Activated CD4-positive, alpha-beta memory T cell treated with anti-CD3 and anti-CD28 coated beads, Interleukin-2, amount 10 ng/mL, durations not matched to agents 7 days and 5 days (primary cell): ENCODE measurements at places on chromosomes 16 and 17.

DNA sequence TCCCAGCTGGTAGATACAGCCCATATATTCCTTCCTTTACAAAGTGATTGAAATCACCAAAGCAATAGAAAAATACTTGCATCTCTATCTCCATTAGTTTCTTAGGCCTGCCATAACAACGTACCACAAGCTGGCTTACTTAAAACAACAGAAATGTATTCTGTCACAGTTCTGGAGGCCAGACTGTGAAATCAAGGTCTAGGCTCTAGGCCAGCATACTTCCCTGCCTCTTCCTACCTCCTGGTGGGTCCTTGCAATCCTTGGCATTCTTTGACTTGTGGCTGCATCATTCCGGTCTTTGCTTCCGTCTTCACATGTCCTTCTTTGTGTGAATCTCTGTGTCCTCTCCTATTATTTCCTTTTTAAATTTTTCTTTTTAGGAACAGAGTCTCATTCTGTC is 62.5 kb downstream of the ERCC4 start:
- no peak for DNase-seq

DNA sequence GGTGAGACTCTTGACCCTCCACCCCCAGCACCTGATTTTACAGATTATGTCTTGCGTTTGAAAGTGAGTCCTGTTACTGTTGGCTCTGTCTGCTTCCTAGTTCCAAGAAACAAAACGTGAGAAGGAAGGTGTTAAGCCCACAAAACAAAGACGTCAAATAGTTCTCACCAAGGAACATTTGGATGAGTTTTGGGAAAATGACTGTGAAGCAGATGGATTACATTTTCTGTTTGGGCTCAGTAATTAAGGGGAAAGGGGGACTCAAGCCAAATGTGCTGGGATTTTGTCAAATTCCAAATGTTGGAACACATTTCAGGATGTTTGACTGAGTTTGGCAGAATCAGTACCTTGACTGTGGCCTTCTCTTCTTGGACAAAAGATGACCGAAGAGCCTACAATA is 71.2 kb downstream of the PCTP start:
- DNase-seq, result no peak

DNA sequence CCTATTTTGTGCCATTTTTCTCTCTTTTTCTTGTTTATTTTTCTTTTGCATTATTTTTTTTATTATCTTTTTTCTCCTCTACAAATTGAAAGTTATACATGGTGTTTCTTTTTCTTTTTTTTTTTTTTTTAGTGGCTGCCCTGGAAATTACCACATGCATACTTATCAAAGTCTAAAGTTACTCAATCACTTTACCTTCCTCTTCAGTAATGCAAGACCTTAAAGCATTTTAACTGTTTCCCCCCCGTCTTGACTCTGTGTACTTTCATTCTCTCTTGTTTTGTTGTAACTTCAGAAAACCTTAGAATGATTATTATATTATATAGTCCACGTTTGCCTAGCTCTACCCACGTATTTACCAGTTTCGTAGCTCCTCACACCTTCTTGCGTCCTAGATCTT is 33.3 kb upstream of the SMPD3 start:
- DNase-seq, result no peak

DNA sequence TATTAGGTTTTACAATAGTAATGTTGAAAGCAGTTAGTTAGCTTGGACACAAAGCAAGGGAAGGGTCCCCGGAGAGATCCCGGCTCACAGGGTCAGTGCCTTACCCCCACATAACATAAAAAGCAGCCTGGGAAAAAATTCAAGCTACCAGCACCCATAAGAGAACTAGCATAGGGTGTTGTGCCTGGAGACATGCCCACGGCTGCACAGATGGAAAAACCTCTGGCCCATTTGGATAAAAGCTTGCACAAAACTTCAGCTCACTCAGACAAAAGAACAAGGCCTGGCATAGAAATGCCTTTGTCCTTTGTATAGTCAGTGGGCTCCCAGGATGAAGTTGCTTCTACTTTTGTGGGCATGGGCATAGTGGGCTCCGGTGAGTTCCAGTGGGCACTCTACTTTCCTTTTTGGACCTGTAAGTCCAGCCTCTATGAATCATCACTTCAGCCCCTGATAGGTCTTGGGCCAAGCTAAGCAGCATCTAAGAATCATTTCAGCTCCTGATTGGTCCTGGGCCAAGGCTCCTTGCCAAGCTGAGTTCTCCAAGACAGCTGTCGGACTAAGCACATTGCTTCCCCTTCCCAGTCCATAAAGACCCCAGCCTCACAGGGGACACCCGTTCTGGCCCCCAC is 1.3 kb upstream of the RDM1 start:
- no peak for DNase-seq

DNA sequence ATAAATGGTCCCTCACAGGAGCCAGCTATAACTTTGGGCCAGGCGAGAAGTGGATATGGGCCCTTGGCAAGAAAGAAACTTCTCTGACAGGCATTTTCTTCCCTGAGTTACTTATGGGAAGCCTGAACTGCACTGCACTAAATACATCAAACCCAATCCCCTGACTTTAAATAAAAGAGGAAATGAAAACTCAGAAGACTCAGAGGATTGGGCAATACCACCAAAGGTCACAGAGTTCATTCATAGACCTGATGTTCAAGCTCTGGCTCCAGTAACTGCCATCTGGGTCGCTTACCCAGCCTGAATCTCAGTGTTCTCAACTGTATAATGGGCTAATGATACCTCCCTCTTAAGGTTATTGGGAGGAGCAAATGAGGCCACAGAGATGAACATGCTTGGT is 815 bp downstream of the KRT35 start:
- no peak for DNase-seq

GRCh38 chr16:3651461-3652372 is 2.8 kb upstream of the DNASE1 start:
- no peak for DNase-seq

- no peak for DNase-seq
These were observed 71.8 kb upstream of the ZNF469 start for GRCh38 chr16:88310796-88311605.

- peak; percentile 66 for DNase-seq
These were observed 1.8 kb downstream of the RAI1 start for GRCh38 chr17:17682737-17683680.

DNA sequence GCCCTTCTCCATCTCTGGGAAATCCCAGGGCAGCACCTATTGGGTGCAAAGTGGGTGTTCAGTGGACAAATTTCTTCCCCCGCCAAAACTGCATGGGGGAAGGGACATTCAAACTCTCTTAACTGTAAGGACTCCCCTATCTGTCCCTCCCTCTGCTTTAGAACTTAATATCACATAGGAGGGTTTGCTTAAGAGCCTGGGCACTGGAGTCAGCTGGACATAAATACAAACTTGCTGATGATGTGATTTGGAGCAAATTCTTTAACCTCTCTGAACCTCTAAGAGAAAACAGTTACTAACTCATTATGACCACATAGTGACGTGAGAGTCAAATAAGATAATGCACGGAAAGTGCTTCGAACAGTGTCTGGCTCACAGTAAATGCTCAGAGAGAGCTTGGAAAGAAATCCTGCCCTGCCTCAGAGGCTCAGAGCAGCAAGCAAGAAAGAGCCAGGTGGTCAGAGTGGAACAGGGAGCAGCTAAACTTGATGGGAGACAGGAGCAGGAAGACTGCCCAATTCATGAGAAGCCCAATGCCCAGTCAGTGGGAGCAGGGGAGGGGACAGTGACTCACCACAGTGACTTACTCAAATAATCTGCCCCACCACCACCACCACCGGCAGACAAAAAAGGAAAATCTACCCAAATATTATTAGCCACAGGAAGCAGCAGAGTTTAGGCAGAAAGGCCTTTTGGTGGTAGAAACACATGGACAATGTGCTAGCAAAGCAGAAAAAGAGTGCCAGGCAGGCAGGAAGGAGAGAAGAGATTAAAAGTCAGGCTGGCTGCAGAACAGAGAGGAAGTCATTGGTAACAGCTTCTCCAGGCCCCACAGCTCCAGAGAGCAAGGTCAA is 23.9 kb upstream of the CCL1 start:
- DNase-seq, result peak; percentile 32

DNA sequence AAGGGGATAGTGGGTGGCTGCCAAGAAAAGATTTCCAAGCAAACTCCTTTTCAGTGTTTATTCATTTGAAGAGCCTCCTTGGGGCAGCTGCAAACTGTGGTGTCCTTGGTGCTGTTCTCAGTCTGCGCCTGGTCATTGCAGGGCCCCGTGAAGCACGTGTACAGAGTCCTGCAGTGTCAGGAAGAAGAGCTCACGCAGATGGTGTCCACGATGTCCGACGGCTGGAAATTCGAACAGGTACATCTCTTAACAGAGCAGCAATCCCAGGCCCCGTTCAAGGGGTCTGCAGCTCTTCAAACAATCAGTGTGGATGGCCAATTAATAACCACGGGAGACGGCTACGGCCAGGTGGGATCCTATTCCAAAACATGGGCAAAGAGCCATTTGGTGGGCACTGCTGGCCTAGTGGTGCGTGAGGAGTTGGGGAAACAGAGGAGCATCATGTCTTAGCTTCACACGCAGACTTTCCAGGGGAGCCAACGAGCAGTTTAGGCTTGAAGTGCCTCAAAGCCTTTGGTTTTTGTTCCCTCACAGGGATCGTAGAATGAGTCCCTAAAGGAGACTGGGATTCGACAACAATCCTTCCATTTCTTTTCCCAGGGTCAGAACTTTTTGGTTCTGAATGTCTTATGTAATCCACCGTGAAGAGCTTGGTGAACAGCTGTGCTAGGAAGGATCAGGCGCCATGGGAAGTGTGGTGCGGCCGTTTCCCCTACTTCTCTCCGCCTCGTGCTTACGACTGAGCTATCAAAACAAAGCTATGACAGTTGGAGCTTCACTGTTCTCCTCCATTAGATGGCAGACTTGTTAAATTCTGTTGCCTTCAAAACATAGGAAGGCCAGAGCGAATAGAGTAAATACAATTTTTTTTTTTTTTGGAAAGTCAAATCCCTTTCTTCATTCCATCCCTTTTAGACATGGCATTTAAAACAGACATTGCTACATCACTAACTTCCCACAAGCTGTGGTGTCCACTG is 12.6 kb downstream of the KCTD2 start:
- DNase-seq, result no peak

GRCh38 chr16:31250782-31251384 is 8.9 kb upstream of the ITGAM start:
- DNase-seq, result peak; percentile 40

DNA sequence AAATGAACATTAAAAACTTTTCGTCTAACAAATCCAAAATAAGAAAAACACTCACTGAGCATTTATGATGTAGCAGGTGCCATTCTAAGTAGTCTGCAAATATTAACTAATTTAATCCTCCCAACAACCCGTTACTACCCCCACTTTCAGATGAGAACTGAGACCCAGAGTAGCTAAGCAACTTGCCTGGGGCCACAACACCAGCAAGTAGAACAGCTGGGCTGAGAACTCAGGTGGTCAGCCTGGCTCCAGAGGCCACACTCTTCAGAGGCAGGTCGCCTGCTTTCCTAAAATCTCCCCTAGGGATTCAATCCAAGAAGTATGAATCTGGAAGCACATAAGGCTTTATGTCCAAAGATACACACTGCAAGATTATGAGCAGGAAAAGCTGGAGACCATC is 6.2 kb downstream of the MBTPS1 start:
- no peak for DNase-seq

- DNase-seq, result no peak
These were observed 108.1 kb downstream of the IRX3 start for GRCh38 chr16:54178478-54178976.

DNA sequence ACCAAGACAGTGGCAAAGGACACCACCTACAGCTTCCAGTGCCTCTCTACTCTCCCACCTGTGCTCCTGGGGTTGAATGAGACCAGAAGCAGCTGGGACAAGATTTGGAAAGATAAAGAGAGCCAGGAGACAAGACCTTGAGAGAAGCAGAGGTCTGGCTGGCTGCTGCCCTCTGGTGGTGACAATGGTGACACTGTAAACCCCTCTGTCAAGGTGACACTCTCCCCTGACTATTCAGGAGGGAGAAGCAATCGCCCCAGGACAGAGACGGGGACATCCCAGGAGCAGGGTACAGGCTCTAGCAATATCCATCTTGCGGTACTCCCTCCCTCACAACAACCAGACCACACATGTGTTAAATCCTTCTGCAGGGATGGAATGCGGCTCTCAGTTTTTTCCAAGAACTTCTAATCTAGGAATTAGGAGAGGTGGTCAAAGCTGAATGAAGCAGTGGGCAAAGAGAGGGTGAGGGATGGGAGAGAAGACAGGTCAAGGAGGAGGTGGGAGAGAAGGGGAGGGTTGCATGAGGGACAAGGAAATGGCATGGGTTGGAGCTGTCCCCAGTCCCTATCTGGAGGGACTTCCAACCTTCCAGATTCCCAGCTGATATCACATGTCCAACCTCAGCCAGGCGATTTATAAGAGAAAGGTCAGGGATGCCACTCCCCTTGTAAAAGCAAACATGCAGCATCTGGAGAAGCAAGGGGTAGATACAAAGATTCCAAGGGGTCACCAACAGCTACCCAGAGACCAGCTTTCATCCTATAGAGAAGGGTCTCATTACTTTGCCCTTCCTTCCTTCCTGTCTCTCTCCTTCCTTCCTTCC is 2.9 kb downstream of the PHOSPHO1 start:
- peak; percentile 81 for DNase-seq

DNA sequence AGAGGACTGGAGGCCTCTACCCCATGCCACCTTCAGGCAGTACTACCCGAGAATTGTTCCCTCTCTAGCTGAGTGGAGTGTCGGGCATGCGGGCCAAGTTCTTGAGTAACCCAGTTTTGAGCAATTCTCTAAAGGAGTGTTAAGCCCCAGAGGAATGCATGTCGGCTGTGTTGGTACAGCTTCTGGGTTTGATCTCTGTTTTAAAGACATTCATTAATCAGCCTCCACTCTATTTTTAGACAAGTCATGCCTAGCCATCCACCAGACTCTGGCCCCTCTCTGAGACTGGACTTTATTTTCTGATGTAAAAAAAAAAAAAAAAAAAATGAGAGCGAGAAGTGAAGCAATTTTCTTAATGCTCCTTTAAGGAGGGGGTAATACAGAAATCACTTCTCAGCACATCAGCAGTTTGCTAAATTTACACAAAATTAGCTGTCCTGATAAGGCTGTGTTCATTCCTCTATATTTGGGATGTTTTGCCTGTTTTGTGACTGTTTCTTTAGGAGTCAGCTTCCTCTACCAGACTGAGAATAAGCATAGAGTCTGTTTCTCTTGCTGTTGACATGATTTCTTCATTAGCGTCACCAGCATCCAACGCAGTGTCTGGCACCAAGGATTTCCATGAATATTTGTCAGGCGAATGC is 88.7 kb downstream of the AXIN2 start:
- DNase-seq, result no peak

- no peak for DNase-seq
These were observed 63.6 kb downstream of the MAF start for GRCh38 chr16:79536958-79537357.

GRCh38 chr16:51034481-51035109 is 116.5 kb downstream of the SALL1 start:
- DNase-seq, result no peak

- no peak for DNase-seq
These were observed 659.2 kb upstream of the SOX9 start for GRCh38 chr17:71461498-71462169.

GRCh38 chr17:28889996-28890395 is 7.5 kb downstream of the FLOT2 start:
- DNase-seq, result no peak

- no peak for DNase-seq
These were observed 3.6 kb downstream of the ABCC12 start for GRCh38 chr16:48152226-48152625.
